CD8-positive, alpha-beta T cell (primary cell): ENCODE measurements at places on chromosomes 4 and X.

GRCh38 chr4:94934201-94934600, 176.4 kb downstream of the BMPR1B start:
- DNase-seq = no peak

GRCh38 chr4:169810325-169811323, 52.9 kb upstream of the HPF1 start:
- peak; percentile 18 for DNase-seq

- no peak for DNase-seq
Measured at GRCh38 chr4:52993771-52994170, 131.7 kb downstream of the RASL11B start.

DNA sequence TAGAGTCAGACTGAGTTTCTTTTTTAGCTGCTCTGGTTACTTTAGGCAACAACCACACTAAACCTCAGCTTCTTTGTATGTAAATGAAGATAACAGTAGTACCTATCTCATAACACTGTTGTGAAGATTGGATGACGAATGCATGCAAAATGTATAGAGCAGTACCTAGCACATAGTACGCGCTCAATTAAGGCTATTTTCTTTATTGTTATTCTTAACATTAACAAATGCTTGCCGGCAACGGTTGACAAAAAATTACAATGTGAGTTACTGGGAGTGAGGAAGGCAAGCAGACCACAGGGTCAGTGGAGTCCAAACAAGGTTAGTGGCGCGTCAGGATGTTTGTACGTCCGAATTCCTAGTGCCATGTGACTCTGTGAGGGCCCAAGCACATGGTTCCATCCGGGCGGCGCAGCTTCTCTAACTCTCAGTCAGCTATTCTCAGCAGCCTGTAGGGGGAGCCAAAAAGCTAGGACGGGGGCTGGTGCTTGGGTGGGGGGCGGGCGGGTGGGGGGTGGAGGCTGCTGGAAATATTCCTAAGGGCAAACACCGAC, 821 bp upstream of the NALF2 start:
- no peak for DNase-seq

DNA sequence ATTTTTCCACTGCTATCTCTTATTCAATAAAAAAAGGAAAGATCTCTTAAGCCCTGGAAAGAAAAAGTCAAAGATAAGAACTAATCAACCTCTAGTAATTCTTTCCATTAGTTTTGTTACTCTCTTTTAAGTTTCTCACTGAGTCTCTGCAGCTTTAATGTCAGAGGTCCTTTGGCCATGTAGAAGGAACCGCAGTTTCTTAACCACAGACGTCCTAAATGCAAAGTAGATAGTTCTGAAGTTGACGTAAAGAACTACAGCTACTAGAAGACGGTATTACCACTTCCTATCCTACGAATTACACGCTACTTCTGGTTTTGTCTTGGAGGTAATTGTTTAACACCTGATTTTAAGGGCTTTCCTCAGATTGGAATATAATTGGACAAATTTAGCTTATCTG, 325.9 kb downstream of the ANKRD50 start:
- no peak for DNase-seq

DNA sequence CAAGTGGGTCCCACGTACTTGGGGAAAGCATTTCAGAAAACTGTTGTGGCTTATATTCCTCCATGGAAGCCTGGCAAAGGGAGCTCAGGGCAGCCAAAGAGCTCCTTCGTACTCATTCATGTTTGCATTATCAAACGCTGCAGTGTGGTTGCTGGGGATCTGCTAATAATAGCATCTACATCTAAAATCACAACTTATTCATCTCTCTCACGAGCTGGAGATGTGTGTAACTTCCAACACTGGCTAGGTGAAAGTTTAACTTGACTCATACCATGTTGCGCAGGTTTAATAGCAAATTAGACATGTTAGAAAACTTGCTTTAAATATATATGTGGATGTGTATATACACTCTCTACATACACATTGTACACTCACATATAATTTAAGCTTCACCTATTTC, 415.1 kb downstream of the AFF2 start:
- DNase-seq = no peak

- no peak for DNase-seq
Measured at GRCh38 chr4:54526560-54526959, 131.2 kb upstream of the KIT start.

GRCh38 chrX:134528960-134529359, 69.0 kb downstream of the HPRT1 start:
- no peak for DNase-seq

DNA sequence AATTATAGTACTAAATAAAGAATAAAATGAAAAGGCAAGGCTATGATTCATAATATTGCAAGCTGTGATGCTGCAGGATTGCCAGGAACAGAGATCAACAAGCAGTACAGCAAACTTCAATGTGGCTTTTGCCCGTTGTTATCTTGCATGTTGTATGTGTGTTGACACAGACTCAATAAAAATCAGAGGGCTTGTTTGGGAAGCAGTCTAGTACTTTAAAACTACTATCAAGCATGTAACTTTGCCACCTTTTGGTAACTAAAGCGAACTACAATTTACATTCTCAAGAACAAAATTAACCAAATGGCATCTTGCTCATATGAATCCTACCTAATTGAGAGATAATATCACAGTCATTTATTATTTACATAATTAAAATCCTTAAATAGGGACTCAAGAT, 79.8 kb upstream of the GPM6A start:
- DNase-seq = no peak

DNA sequence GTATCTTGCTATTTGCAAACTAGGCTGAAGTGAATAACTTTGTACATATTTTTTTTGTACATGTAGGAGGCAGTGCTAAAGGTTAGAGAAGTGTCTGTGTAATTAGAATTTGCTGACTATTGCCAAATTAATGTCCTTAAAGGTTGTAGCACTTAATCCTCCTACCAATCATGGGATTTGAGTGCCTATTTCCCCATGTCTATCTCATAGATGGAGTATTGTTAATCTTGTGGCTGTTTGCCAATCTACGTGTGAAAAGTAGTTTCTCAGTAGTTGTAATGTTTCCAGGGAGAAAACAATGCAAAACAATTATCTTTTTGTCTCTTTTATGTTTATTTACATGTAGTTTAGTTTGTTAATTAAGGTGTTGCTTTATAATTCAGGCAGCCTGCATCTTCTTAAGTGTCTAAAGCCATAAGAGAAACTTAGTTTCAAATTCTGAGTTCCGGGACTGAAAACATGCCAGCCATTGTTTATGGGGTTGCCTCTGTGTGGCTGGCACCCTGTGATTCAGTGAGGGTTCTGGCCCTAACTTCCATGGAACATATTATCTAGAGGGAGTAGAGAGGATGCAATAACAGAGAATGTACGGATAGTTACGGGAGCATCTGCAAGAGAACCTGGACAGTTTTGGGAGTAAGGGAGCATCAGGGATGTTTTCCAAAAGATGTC, 142.4 kb downstream of the KLHL8 start:
- no peak for DNase-seq

- DNase-seq = no peak
Measured at GRCh38 chr4:103415801-103416200, 217.7 kb upstream of the CENPE start.

GRCh38 chr4:55398966-55399365, 3.2 kb downstream of the TMEM165 start:
- no peak for DNase-seq

DNA sequence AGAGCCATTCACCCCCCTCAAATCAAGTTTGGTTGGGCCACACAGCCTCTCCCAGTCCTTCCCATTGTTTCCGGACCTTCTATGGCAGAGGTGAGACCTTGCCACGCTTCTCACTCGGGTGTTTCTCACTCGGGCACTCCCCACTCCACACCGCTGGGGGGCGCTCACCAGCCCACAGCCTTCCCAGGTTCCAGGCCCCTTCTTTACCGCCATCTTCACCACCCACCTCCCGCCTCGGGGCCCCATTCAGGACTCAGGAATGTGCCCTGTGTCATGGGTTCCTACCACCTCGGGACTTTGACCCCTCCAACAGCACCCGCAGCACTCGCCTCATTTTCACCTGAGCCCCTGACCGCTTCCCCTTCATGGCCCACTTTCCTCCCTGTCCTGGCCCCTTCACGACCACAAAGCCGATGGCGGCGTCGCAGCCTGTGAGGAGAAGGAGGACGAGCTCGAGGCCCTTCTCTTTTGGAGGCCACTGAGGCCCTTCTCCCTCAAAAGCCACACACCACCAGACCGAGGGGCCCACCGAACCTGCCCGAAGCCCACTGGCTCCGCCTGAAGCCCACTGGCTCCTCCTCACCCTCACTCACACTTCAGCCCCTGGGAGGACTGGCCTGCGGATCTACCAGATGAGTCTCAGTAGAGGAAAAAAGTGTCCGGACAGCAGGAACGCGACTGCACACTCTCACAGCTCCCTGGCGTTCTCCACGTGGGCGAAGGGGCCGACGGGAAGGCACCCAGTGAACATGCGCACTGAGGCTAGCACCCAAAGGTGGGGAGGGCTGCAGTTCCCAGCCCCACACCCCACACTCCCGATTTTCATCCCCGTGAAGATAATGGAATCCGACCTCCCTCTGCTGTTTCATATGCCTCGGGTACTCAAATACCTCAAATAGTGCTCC, at the start of gene PAGE1:
PAGE1 (minus strand) TSS at position 709 of the 905 bp plus-strand sequence. CDS start 1,214 bp downstream, outside the sequence.
- DNase-seq = no peak

DNA sequence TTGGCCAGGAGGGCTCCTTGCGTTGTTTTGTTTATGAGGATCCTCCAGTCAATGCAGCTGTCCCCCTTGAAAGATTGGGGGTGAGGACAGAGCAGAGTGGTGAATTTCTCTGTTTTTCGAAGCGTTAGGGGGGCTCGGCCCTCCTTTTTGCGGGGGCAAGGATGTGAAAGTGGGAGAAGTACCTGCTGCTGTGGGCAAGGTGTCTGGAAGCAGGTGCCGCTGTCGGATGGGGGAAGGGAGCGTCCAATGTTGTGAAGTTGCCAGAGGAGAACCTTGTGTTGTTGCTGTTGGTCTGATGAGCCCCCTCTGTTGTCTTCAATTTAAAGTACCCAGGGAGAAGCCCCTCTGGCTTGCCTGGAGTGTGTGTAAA, 613 bp downstream of the GLRB start:
- DNase-seq = no peak

DNA sequence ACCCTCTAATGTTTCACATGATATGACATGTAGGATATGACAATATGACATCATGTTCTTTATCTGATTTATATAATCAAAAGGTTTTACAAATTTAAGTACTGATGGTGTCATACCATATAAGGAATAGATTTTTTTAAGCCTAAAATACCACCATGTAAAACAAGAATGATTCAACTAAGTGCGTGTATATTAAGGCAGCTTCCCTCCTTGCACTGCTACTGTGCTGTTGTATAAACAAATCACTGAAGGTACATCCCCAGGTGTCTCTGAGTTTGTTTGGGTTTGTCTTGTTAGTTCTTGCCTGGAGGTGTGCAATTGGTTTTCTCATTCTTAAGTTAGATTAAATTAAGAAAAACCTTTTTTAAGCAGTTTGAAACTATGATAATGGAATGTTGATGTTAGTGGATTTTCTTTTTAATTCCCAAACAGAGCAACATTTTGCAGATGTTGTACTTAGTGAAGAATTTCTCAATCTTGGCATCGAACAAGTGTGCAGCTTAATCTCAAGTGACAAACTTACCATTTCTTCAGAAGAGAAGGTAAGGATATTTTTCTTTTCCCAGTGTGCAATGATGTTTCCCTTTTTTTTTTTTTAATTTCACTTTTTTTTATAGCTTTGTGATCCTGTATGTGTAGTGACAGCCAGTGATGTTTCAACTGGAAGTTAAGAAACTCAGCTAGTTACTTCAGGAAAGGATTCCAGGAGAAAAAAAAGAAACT, 33.4 kb upstream of the MSMO1 start:
- no peak for DNase-seq

DNA sequence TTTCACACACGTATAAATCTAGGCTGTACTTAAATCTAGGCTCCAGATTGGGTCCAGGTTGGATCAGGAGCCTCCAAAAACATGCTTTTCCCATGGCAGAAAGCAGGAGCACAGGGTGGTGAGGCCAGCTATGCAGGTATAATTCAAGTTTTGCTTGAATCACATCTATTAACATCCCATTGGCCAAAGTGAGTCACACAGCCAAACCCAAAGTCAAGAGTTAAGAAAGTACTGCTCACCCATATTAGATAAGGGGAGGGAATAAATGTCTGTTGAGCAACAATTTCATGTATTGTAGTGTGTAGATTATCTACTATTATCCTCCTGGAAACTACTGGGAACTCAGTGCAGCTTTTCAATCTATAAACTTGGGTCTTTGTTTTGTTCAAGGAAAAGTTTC, 12.8 kb downstream of the SUPT20HL2 start:
- DNase-seq = no peak

- DNase-seq = no peak
Measured at GRCh38 chrX:103586314-103586646, 965 bp downstream of the TCEAL4 start.

GRCh38 chrX:22652596-22652995, 347.2 kb upstream of the DDX53 start:
- DNase-seq = no peak

GRCh38 chrX:140092121-140092520, 126.8 kb upstream of the CXorf66 start:
- DNase-seq = no peak

GRCh38 chr4:86961605-86962295, 26.9 kb downstream of the AFF1 start:
- no peak for DNase-seq

DNA sequence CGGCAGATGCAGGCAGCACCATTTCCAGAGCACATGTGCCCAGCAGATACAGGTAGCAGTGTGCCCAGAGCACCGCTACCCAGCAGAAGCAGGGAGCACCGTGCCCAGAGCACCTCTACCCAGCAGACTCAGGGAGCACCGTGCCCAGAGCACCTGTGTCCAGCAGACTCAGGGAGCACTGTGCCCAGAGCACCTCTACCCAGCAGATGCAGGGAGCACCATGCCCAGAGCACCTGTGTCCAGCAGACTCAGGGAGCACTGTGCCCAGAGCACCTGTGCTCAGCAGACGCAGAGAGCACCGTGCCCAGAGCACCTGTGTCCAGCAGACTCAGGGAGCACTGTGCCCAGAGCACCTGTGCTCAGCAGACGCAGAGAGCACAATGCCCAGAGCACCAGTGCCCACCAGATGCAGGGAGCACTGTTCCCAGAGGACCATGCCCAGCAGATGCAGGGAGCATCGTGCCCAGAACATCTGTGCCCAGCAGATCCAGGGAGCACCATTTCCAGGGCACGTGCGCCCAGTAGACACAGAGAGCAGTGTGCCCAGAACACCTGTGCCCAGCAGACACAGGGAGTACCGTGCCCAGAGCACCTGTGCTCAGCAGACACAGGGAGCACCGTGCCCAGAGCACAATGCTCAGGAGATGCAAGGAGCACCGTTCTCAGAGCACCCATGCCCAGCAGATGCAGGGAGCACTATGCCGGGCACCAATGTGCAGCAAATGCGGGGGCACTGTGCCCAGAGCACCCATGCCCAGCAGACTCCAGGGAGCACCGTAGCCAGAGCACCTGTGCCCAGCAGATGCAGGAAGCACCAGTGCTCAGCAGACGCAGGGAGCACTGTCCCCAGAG, 236.4 kb downstream of the DHRSX start:
- DNase-seq = no peak

GRCh38 chr4:169010125-169011023, at the start of gene CBR4:
TSS of gene CBR4 (minus strand) at chr4:169010255. CDS start at chr4:169010089, 166 bp downstream.
- peak; percentile 94 for DNase-seq

GRCh38 chrX:27163236-27163635, 299.9 kb downstream of the PPP4R3C start:
- no peak for DNase-seq

- DNase-seq = no peak
Measured at GRCh38 chr4:157776930-157777528, 395.8 kb downstream of the GASK1B start.

- no peak for DNase-seq
Measured at GRCh38 chrX:47707031-47707780, 48.2 kb upstream of the UXT start.

- no peak for DNase-seq
Measured at GRCh38 chr4:124515591-124515990, 196.9 kb downstream of the ANKRD50 start.

- no peak for DNase-seq
Measured at GRCh38 chr4:167688660-167689142, 403.6 kb upstream of the ANXA10 start.
